ENCODE measurements at places on chromosomes 1 and 21. TPM values are rescaled to one million over a fixed set of nuclear protein-coding genes. Genes with fewer than 3 reads are reported as not detected.

PAX7 gene
- total RNA-seq: not detected

ST6GALNAC5 gene
- 6.2 TPM for total RNA-seq

CENPS gene
- 18.7 TPM for total RNA-seq

HEYL gene
- 11.8 TPM for total RNA-seq

CTSS gene
- total RNA-seq: 1.5 TPM

GJA4 gene
- total RNA-seq: 0.87 TPM

BCL2L15 gene
- total RNA-seq: 0.33 TPM

TENT5C gene
- total RNA-seq: 0.21 TPM

- H3K36me3 ChIP-seq: peaks cover 9% of the 10 kb centered on the region
- H3K4me3 ChIP-seq: no peak overlapping the region
- peaks cover 35% of the 10 kb centered on the region for H3K4me1 ChIP-seq
These were observed 251.6 kb downstream of the AKT3 start for GRCh38 chr1:243598433-243598832.

DNA sequence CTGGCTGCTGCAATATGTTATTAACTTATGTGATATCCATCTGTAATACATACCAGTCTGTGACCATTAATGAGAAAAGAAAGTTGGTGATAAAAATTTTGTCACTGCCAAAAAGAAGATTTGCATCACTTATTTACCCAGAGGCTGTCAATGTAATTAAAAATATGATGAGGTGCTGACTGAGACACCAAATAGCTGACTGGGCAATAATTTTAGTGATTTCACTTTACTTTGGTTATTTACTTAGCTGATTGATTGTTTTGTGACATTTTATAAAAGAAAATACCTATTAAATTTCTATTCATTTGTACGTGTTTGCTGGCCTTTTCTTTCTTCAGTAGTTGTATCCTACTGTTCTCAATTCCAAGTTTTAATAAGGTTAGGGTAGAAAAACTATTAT, 139.2 kb downstream of the HLX start:
- H3K4me1 ChIP-seq: no peaks in the 10 kb centered on the region
- peaks cover 16% of the 10 kb centered on the region for H3K27me3 ChIP-seq
- no peak overlapping the region for H3K4me3 ChIP-seq
- H3K36me3 ChIP-seq: no peaks in the 10 kb centered on the region
- H3K27ac ChIP-seq: no peak overlapping the region

DNA sequence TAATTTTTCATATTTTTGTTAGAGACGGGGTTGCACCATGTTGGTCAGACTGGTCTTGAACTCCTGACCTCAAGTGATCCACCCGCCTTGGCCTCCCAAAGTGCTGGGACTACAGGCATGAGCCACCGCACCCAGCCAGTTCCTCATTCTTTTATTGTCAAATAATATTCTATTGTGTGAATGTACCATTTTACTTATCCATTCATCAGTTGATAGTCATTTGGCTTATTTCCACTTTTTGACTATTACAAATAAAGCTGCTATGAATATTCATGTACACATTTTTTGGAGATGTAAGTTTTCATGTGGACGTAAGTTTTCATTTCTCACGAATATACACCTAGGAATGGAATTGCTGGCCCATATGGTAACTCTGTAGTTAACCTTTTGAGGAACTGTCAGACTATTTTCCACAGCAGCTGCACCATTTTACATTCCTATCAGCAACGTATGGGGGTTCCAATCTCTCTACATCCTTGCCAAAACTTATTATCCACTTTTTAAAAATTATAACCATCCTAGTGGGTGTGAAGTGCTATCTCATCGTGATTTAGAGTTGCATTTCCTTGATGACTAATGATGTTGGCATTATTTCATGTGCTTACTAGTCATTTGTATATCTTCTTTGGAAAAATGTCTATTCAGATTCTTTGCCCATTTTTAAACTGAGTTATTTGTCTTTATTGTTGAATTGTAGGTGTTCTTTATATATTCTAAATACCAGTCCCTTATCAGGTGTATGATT, 12.7 kb downstream of the PACC1 start:
- peaks cover 19% of the 10 kb centered on the region for H3K36me3 ChIP-seq
- H3K27ac ChIP-seq: no peak overlapping the region
- H3K4me3 ChIP-seq: no peak overlapping the region

GRCh38 chr1:54028306-54029251, 10.6 kb upstream of the LDLRAD1 start:
- H3K27ac ChIP-seq: no peak overlapping the region
- H3K27me3 ChIP-seq: no peaks in the 10 kb centered on the region
- no peak overlapping the region for H3K4me3 ChIP-seq
- H3K4me1 ChIP-seq: peaks cover 3% of the 10 kb centered on the region
- no peak for DNase-seq
- H3K36me3 ChIP-seq: peaks cover 4% of the 10 kb centered on the region

GRCh38 chr1:180178511-180179161, 24.0 kb downstream of the QSOX1 start:
- H3K27me3 ChIP-seq: no peaks in the 10 kb centered on the region
- H3K27ac ChIP-seq: no peak overlapping the region
- peak; percentile 60 for DNase-seq
- peaks cover 2% of the 10 kb centered on the region for H3K4me1 ChIP-seq
- no peak overlapping the region for H3K4me3 ChIP-seq

GRCh38 chr1:205711105-205712048, 31.1 kb upstream of the SLC45A3 start:
- peaks cover 55% of the 10 kb centered on the region for H3K4me1 ChIP-seq
- H3K4me3 ChIP-seq: no peak overlapping the region
- peaks cover 8% of the 10 kb centered on the region for H3K36me3 ChIP-seq
- peak overlapping the region; percentile 67 for H3K27ac ChIP-seq
- H3K27me3 ChIP-seq: no peaks in the 10 kb centered on the region
- no peak for DNase-seq

DNA sequence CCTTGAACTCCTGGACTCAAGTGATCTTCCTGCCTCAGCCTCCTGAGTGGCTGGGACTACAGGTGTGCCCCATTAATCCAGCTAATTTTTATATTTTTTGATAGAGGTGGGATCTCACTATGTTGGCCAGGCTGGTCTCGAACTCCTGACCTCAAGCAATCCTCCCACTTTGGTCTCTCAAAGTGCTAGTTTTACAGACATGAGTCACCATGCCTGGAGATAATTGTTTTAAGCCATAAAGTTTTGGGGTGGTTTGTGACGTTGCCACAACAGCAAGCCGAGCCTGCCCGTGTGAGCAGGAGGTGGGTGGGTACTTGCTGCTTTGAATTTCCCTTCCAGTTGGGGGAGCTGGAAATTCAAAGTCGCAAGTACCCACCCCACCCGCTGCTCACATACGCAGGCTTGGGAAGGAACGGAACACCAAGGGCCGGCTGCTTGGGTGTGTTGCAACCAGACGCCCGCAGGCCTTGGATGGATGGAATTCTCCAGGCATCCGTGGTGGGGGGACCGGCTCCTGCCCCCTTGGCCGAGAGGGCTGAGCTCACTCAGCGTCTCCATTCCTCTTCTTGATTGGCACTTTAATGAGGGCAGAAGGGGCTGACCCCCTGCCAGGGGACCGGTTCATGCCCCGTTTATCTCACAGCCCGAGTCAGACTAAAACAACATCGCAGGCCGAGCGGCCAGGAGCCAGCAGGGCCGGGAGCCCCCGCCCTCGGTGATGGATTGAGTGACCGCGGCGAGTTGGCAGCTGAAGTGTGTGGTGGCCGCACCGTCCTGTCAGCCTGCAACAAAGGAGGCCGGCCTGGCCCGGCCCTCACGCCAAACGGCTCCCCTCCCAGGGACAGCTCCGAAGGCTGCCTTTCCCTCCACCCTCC, 78.1 kb downstream of the DHRS3 start:
- peak overlapping the region; percentile 33 for H3K4me3 ChIP-seq
- peaks cover 27% of the 10 kb centered on the region for H3K4me1 ChIP-seq
- H3K27me3 ChIP-seq: no peaks in the 10 kb centered on the region
- DNase-seq: peak; percentile 97

DNA sequence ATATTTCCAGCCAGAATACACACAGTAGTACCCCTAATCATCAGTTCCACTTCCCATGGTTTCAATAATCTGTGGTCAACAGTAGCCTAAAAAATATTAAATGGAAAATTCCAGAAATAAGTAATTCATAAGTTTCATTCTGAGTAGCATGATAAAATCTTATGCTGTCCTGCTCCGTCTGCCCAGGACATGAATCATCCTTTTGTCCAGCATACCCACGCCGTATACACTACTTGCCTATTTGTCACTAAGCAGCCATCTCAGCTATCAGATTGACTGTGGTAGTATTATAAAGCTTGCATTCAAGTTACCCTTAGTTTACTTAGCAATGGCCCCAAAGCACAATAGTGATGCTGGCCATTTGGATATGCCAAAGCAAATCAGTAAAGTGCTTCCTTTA, 118.7 kb downstream of the SLC5A9 start:
- H3K4me3 ChIP-seq: no peak overlapping the region
- no peak overlapping the region for H3K27ac ChIP-seq
- peaks cover 10% of the 10 kb centered on the region for H3K36me3 ChIP-seq
- H3K4me1 ChIP-seq: no peaks in the 10 kb centered on the region
- no peaks in the 10 kb centered on the region for H3K27me3 ChIP-seq

DNA sequence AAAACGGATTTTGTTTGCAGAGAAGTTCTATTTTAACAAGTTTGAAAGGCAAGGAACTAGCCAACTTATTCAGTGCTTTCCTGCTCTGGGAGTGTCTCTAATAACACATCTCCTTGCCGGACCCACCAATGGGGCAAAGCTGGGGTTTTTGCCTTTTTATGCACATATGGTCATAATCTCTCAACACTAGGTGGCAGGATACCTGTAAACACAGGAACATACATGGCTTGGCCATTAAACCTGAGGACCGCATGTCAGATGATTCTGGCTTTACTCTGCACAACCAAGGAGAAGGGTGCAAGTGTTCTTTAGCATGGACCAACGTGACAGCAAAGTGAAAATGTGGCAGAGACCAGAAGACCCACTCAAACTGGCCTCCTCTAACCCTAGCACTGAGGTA, 4.9 kb downstream of the TMEM9 start:
- no peak overlapping the region for H3K4me3 ChIP-seq
- no peak for DNase-seq
- H3K27ac ChIP-seq: no peak overlapping the region
- H3K36me3 ChIP-seq: peaks cover 30% of the 10 kb centered on the region
- peaks cover 14% of the 10 kb centered on the region for H3K4me1 ChIP-seq

DNA sequence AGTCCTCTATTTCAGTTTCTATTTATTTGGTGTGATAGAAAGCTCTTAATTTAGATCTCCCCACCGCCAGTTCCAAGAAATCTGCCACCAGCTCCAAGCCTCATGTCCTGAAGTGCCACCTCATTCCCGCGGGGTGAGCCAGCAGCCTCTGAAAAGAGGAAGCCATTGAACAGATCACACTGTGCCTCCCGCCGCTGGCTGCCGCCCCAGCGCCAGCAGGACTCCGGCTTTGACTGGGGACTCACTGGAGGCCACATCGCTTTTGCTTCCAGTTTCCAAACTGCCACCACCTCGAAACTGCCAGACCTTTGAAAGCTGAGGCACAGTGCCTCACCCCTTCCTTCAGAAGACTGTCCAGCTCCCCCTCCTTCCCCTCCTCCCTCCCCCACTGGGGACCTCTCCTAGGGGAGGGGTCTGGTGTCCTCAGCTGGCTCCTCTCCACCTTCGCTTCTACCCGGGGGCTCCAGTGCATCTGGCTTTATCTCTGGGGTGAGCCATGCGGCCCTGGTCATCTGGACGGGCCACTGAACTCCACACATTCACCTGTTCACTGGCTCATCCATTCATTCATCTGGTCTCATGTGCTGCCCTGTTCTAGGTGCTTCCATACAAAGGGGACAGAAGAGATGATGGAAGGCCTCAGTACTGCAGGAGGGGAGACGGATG, 58.9 kb downstream of the VPS26C start:
- H3K27ac ChIP-seq: peak overlapping the region; percentile 89
- H3K4me3 ChIP-seq: peak overlapping the region; percentile 51
- no peak for DNase-seq
- peaks cover 11% of the 10 kb centered on the region for H3K36me3 ChIP-seq
- peaks cover 26% of the 10 kb centered on the region for H3K4me1 ChIP-seq

DNA sequence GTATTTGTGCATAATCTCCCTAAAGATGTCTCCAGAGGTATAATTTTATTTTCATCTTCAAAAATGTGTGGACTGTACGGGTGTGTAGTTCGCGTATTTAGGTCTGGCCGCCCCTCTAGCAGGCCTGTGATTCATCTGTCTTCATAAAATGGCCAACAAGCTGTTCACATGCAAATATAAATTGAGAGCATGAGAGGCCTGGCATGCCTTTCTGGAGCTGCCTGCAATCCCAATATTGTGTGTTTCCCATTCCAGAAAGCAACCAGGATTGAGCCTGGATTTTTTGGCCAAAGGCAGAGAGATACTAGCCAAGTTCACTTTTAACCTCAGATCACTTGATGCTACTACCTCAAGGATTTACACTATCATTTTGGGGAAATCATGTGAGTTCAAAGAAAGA, 197.2 kb downstream of the NFIA start:
- no peak for DNase-seq
- peaks cover 35% of the 10 kb centered on the region for H3K4me1 ChIP-seq
- no peaks in the 10 kb centered on the region for H3K36me3 ChIP-seq
- H3K27ac ChIP-seq: no peak overlapping the region
- no peak overlapping the region for H3K4me3 ChIP-seq
- H3K27me3 ChIP-seq: no peaks in the 10 kb centered on the region

DNA sequence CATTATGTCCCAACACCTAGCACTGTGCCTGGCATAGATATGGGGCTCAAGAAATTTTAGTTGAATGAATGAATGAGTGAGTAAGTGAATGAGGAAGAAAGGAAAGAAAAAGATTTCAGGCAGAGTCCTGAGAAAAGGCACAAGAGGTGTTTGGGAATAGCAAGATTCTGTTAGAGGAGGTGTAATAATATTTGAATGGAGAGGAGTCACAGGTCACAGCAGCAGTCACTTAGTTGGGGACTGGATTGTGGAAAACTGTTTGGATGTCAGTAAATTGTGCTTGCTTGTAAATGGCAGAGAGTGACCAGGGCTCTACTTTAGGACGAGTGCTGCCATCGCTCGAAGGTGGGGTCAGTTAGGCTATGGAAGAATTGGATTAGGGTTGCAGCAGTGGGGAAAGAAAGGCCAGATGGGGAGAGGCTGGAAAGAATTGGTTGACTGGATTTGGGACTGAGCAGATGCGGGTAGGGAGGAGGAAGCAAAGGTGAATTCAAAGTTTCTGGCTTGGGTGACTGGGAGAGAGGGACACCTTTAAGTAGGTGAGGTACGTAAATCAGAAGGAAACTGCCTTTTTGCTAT, 9.3 kb downstream of the CDC14A start:
- no peak overlapping the region for H3K4me3 ChIP-seq
- DNase-seq: no peak
- no peak overlapping the region for H3K27ac ChIP-seq
- no peaks in the 10 kb centered on the region for H3K36me3 ChIP-seq

All from chondrocyte (in vitro differentiated cells).